HFF-Myc (cell line): ENCODE measurements at places on chromosomes 16 and 17.

- no peak for DNase-seq
Observed at GRCh38 chr16:9778849-9779248, 403.4 kb downstream of the GRIN2A start.

GRCh38 chr17:9470171-9470570 is 105.4 kb downstream of the STX8 start:
- DNase-seq: peak; percentile 15

GRCh38 chr17:20284570-20285295 is 182.6 kb downstream of the LGALS9B start:
- DNase-seq: no peak

GRCh38 chr16:81831722-81832126 is 52.6 kb downstream of the PLCG2 start:
- DNase-seq: no peak

DNA sequence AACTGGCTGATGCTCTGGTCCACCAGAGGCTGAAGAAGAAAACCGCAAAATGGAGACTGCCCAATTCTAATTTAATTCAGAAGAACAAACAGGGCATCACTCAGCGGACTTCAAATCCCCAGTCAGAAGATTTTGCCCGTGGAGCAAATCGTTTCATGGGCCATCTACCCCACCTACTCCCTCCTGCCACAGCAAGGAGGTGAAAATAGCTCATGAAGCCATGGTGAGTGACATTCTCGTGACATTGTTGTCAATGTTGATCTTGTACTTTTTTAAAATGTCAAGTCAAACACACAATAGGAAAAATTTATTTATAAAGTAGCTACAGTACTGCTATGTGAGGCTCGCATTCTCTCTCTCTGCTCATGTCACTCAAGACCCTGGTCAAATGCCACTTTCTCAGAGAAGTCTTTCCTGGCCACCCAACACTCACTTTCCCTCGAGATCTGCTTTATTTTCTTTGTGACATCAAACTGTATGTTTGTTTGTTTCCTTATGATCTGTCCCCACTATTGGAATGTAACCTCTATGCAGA is 31.3 kb upstream of the SOX9 start:
- DNase-seq: no peak

- DNase-seq: no peak
Observed at GRCh38 chr17:78598013-78598471, 20.8 kb upstream of the DNAH17 start.

GRCh38 chr16:70304892-70305448 is 6.0 kb downstream of the DDX19B start:
- DNase-seq: no peak
